ENCODE measurements at places on chromosomes 1 and 21.

DNA sequence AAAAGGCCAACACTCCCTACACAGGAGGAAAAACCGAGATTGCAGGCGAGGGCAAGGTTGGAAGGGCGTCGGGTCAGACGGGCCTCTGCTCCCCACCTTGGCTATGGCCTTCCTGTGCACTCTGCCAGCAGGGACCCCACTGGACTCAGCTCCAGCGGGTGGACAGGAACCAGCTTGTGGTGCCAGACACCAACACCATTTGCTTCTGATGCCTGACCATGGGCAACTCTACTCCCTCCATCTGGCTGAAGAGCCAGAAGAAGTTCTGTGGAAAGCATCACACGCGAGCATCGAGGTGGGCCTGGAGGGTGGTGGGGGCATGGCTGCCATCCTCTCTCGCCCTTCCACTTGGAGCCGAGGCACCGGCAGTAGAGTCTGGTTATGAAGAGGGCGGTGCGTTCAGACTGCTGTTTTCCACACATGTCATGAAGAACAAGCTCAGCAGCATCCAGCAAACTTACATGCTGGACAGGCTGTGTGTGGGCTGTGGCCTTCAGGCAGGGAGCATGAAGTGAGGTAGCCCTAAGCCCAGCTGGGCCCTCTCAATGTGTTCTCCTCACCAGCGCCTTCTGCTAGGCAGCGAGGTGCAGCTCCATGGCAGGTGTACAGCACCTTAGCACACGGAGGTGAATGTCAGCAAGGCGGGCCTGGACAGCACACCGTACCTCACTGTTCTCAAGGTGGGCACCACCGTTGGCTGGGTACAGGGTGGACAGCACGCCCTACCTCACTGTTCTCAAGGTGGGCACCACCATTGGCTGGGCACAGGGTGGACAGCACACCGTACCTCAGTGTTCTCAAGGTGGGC lies 15.6 kb upstream of the ZNF669 start:
- no peak for DNase-seq

DNA sequence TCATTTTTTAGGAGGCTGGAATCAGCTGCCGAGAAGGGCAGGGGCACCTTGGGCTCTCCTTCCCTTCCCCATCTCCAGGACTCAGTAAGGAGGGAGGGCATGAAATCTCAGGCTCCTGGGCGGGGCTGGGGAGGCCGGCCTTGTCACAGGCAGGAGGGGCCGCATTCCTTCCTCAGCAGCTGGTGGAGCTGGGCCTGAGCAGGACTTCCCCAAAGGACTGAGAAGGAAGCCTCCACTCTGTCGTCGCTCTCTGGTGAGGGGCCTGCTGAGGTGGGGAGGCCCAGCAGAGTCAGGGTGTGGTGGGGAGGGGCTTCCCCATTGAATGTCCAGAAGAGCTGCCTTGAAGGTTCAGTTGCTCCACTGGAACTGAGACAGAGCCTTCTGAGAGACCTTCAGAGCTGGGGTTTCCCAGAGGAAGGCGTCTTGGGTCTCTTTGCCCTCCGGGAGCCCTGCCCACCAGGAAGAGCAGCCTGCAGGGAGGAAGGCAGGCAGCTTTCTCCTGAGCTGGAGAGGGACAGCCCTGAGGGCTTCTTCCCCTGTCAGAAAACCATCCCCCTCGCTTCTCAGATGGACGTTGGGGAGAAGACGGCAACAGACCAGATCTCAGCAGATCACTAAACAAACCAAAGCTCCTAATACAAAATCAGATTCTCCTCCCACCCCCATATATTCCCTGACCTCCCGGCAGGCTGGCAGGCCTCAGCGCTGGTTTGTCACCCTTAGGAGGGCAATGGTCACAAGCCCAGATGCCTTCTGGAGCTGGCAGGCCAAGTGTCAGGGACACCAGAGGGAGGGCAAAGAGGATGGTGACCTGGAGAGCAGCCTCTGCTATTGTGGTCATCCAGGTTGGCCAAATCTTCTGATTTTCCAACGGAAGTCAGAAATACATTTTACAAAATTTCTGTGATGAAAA lies 10.7 kb downstream of the KCNA10 start:
- DNase-seq, result peak; percentile 94

DNA sequence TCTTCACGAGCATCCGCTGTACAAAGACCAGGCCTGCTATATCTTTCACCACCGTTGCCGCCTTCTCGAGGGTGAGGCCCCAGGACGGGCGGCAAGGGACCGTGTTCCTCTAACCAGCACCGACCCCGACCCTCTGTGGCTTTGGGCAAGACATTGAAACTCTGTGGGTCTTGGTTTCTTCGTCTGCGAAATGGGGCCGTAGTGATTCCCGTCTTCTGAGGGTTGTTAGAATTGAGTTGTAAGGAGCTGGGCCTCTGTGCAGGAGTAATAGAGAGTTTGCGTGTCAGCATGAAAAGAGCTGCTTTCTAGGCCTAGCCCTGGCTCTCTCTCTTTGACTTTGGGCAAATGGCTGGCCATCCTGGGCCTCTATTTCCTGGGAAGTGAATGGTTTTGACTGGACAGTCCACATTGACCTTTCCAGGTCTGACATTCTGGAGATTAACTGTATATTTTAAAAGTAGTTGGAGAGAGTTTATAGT lies 591 bp downstream of the MRPL37 start:
- DNase-seq, result no peak

GRCh38 chr1:193741228-193741627 lies 554.8 kb upstream of the B3GALT2 start:
- DNase-seq, result no peak

DNA sequence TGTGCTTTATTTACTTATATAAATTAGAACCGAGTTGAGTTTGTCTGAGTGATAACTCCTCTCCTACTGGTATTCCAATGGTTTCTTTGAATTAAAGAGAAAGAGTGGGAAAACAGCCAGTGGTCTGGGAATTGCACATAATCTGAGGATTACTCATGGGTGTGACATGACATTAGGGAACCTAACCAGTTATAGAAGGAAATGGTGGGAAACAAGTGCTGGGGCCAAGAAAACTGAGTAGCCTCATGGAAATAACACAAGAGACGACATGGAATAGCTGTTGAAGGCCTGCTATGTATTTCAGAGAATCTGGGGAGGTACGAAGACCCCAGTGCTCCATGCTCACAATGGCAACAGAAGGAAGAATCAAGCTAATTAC lies 41.8 kb upstream of the LRRC52 start:
- no peak for DNase-seq

DNA sequence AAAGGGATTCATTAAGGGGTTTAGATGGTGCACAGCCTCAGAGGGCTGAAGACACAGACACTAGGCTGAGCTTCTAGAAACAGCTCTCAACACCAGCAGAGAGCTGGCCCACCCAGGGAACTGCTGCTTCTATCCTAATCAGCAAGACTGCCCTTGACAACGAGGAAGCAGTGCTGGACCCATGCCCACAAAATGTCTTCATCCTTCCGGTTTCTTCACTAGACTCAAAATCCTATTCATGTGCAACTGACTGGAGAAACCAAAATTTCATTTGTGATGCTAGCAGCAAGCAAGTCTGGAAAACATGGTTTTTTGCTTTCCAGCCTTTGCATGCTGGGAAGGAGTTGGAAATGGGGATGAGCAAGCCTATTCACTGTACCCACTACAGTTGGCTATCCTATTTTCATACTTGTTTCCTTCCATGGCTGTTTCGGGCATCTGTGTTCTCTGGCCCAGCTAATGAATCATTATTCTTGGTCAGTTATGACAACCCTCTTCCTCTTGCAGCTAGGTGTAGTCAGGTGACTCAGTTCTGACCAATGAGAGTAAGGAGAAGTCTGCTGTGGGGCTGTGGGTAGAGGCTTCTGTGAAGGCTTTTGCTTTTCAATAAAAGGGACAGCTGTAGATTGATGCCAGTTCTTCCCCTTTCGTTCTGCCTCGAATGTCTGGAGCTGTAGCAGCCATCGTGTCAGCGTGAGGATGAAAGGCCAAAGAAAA lies 14.6 kb upstream of the TMEM61 start:
- peak; percentile 91 for DNase-seq

DNA sequence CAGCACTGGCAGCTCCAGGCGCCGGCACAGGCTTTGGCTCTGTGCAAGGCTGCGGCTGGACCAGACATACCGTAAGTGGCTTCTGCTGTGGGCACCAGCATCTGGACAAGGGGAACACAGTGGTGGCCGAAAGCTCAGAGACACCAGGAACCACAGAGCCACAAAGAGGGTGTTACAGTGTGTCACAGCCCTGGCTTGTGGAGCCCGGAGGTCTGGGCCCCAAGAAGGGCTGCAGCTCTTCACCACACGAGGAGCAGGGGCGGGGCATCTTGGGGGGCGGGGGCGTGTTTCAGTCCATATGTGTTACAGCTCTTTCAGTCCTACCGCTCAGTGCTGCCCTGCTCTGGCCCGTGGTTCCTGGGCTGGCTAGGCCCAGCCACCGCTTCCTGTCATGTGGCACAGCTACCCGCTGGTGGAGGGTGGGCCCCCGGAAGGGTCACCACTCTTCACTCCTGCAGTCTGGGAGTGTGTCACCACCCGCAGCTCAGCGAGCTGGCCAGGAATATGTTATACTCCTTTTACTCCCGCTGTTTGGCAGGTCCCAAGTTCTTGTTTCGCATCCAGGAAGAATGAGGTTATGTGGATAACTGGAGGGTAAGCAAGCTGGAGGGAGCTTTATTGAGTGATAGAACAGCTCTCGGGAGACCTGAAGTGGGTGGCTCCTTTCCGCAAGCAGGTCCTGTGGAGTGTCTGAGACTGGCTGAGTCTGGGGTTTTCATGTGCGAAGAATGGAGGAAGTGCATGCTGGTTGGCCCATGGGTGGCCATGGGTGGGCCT lies 3.3 kb upstream of the LSM10 start:
- peak; percentile 96 for DNase-seq

GRCh38 chr1:222769181-222769580 lies 32.2 kb downstream of the FAM177B start:
- DNase-seq, result no peak

GRCh38 chr1:114130846-114131525 lies 22.7 kb downstream of the SYT6 start:
- DNase-seq, result peak; percentile 53

GRCh38 chr1:25562101-25562927 lies 18.9 kb downstream of the LDLRAP1 start:
- no peak for DNase-seq

GRCh38 chr1:29706936-29707335 lies 470.6 kb downstream of the PTPRU start:
- peak; percentile 67 for DNase-seq

GRCh38 chr1:209417761-209418160 lies 165.8 kb upstream of the CAMK1G start:
- no peak for DNase-seq

GRCh38 chr1:243529512-243529911 lies 273.7 kb downstream of the SDCCAG8 start:
- DNase-seq, result no peak

DNA sequence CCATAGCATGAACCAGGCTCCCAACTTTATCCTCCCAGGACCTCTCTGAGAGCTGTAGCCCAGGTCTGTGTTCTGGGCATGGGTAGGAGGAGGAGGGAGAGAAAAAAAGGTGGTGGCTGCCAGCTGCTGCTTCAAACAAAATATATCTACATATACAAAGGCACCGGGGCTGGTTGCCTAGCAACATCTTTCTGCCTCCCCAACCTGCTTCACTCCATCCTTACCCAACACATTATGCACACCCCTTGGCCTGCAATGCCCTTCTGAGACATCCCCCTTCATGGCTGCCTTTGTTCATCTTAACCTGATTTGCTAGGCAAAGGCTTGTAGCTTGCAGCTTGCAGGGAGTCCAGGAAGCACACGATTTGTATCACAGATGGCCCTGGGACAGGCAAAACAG lies 27.2 kb upstream of the ATP1A1 start:
- no peak for DNase-seq

- no peak for DNase-seq
These were observed 28.9 kb downstream of the ERI3 start for GRCh38 chr1:44326024-44326701.

- DNase-seq, result no peak
These were observed 363.5 kb upstream of the DUSP10 start for GRCh38 chr1:222105393-222105737.

GRCh38 chr1:119924948-119925898 lies 28.9 kb upstream of the ADAM30 start:
- no peak for DNase-seq

GRCh38 chr1:203428981-203429599 lies 46.5 kb upstream of the PRELP start:
- DNase-seq, result no peak

GRCh38 chr1:198919667-198920398 lies 281.0 kb downstream of the PTPRC start:
- peak; percentile 14 for DNase-seq

GRCh38 chr21:24424776-24425175 lies 1182.5 kb downstream of the MRPL39 start:
- no peak for DNase-seq

DNA sequence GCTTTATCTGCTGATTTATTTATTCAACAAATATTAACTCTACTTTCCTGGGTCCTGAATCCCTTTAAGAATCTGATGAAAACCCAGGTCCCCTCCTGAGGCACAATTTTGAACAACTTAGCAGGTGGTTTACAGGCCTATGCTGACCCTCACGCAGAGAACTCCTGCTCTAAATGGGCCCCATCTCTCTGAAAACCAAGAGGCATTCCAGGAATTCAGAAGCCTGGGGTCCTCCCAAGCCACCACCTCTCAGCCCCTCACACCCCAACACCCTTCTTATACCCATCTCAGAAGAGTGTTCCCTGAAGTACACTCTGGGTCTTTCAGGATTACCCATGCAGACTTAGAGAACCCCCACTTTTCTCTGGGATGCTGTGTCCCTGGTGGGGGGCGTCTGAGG lies 34.5 kb downstream of the LHX4 start:
- no peak for DNase-seq

- no peak for DNase-seq
These were observed 220.4 kb upstream of the DEPDC1 start for GRCh38 chr1:68717330-68717729.

DNA sequence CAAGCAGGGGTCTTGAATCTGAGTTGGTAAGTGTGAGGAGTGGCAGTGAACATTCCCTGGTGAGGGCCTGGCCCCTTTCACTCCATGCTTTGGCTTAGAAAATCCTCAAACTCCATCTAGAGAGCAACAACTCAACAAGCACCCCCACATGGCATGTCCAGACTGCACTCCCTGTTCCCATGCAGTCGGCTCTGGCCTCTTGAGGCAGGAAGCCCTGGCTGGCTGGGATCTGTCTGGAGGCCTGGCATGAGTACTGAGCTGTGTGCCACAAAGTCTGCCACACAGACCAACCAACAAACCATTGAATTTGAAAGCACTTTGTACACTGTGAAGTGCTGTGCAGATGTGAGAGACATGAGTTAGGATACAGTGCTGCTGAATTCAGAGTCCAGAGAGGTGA lies 25.2 kb downstream of the COA7 start:
- no peak for DNase-seq

GRCh38 chr1:30900931-30901560 lies 7.5 kb downstream of the SDC3 start:
- no peak for DNase-seq

DNA sequence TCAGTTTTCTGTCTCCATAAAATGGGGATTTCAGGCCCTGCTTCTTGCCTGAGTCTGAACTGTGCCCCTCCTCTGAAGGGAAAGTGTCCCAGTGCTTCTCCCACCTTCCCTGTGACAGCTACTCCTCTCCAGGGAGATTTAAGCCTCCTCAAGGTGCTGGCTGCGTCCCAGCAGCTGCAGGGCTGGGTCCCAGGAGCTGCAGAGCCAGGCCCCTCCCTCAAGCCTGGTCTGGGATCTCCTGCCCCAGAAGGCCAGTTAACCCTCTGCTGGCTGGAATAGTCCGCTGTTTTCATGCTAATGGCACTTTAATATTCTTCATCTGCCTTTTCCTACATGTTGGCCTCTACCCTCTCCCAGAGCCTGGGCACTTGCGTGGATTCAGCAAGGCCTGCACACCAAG lies 99.0 kb downstream of the PLXNA2 start:
- DNase-seq, result no peak
